ENCODE measurements at places on chromosomes 5 and 9. TPM values are rescaled to one million over a fixed set of nuclear protein-coding genes. Genes with fewer than 3 reads are reported as not detected.

The LRRC70 gene
- total RNA-seq = 0.98 TPM

The PCDHB2 gene
- total RNA-seq = 0.59 TPM

The PCDHA12 gene
- total RNA-seq = not detected

The DIMT1 gene
- total RNA-seq = 42.0 TPM

The PRDM9 gene
- total RNA-seq = not detected

The CCIN gene
- 0.39 TPM for total RNA-seq

The KYAT1 gene
- total RNA-seq = 9.8 TPM

The ATP10B gene
- total RNA-seq = not detected
